NCI-H1092 treated with DMSO at 0.1 percent for 48 hours (cell line): ENCODE measurements at places on chromosomes 4 and X.

- DNase-seq = no peak
Observed at GRCh38 chr4:101328063-101328602, 19.2 kb downstream of the PPP3CA start.

GRCh38 chrX:136936183-136936549, 55.6 kb upstream of the RBMX start:
- DNase-seq = no peak

- no peak for DNase-seq
Observed at GRCh38 chr4:110852793-110853192, 229.9 kb upstream of the PITX2 start.

DNA sequence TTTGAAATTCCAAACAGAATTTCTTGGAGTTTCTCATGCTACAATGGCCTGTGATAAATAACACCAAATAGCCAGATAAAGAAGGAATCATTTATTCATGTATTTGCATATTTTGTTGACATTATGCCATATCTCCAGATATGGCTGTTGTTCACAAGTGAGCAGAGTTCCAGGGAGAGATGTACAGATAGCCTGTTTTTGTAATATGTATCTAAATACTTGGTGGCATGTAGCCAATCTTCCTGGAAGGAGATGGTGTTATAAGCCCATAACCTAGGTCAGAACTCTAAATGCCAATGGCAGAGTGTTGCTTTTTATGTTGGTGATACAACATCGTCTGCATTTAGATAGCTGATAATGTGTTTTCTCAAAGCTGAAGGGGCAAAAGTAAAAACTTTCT, 292.2 kb downstream of the FBXO8 start:
- no peak for DNase-seq

DNA sequence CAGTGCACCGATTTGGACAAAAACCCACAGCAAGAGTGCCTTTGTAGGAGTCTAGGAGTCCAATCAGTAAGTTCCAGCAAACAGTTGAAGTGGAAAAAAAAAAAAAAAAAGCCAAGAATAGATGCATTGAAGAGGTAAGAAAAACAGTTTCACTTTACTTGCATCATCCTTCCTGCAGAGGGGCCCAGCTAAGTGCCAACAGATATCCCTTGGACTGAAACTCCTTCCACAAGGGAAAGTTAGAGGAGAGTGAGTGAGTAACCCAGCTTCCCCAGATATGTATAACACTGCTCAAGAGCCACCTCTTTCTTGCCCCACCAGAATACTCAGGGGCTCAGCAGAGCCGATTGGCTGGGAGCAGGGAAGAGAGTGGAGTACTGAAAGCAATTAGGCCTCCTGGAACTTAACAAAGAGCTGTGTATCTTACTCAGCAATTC, 617.7 kb upstream of the SMIM31 start:
- no peak for DNase-seq

- DNase-seq = no peak
Observed at GRCh38 chrX:121854614-121854911, 807.2 kb downstream of the GLUD2 start.

DNA sequence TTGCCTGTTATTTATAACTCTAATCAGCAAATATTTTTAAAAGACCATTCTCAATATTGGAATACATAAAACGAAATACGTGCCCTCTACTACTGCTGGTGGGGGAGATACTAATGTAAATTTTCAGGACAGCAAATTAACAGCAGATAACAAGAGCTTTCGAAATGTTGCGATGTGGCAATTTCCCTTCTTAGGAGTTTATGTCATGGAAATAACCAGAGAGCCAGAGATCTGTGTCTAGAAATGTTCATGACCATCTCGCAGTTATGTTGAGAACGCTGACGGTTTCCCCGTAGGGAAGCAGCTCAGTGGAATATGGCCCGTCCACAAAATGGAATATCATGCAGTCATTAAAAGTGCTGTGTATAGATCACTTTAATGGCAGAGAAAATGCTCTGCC, 238.4 kb upstream of the PSAPL1 start:
- DNase-seq = no peak

DNA sequence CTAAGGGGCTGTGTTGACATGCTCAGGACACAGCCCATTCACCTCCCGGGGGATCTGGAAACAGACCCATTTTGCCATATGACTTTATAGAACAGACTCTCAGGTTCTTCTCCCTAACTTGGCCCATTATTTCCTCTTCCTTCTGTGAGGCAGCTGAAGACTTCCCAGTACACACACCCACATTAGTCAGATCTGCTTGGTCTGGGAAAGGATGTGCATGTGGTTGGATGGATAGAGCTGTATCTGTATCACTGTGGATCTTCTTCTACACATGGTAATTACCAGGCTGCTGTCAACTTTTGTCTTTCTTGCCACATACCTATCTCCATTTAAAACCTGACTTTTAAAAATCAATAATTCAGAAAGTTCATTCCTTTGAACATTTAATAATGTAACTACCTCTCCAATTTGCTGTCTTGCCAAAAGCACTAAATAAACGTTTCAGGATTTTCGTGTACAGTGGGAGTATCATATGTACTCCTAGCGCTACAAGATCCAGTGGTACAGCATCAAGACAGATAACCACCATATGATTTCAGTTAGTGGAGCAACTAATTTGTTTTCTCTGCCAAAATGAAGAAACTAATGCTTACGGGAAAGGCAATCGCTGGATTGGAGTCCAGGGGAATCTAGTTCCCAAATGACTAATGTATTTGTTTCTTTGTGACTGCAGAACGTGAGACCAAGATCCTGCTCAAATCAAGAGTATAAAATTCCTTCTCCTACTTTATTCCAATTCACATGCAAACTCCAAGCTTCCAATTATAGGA, 134.1 kb upstream of the MAP3K15 start:
- no peak for DNase-seq

GRCh38 chr4:118894034-118894433, 5.4 kb downstream of the SYNPO2 start:
- no peak for DNase-seq

DNA sequence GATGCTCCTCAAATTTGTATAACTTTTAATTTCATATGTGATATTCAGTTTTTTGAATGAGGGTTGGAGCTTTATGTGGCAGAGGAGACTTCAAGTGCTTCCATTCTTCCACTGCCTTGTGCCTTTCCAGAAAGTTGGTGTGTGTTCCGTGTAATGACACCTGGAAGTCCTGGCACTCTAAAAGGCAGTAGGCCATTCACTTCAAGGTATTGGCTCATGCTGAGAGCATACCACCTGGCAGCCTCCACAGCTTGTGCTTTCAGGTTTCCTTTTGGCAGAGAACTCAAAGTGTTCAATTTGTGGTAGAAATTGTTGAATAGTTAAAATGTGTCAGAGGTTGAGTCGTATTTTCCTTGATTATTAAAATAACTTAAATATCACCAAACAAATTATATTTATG, 49.6 kb downstream of the GRIA2 start:
- DNase-seq = no peak

GRCh38 chr4:106316773-106317409, 541 bp downstream of the AIMP1 start:
- peak; percentile 33 for DNase-seq

GRCh38 chr4:92047209-92047875, 256.4 kb upstream of the GRID2 start:
- no peak for DNase-seq

GRCh38 chr4:108385076-108385475, 216.3 kb upstream of the LEF1 start:
- no peak for DNase-seq

DNA sequence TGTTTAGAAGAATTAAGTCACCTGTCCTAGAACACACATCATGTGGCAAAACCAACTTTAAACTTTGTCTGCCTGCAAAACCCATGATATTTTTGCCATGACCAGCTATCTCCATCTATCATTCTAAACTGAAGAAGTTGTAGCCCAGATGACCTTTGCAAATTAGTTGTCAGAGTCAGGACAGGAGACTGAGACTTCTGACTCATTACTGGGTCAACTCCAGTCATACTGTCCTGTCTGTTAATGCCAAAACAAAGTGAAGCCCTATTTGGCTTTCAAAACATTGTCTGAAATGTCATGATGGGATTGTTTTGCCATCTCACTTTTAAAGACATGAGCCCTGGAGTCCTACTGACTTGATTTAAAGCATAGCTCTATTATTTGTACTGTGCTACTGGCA, 365.7 kb upstream of the CPEB2 start:
- DNase-seq = no peak

DNA sequence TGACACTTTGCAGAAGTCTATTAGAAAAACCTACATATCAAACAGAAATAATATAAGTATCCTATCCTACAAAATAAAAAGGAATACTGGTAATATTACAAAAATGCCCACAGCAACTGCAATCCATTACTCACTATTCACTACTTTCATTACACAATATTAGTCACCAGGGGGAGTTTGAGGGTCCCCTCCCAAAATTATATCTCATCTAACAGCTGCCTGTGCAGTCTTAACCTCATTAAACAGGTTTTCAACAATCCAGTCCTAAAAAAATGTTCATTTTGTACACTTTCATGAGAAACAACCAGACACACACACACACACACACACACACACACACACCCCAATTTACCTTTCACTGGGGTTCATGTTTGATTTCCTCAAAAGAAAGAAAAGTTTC, 2.9 kb downstream of the CLOCK start:
- peak; percentile 4 for DNase-seq

DNA sequence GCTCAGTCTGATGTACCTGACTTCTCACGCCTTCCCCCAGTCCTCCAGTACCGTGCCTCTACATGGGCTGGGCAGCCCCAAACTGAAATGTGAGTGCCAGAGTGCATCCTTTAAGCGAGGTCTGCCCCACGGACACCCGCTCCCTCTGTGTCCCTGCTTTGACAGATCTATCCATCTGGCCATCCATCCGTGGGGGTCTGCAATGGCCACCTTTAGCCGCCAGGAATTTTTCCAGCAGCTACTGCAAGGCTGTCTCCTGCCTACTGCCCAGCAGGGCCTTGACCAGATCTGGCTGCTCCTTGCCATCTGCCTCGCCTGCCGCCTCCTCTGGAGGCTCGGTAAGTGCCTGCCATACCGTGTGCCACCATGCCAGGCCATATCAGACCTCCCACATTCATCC, 827 bp downstream of the PORCN start:
- DNase-seq = no peak

GRCh38 chr4:128930051-128930450, 120.6 kb downstream of the JADE1 start:
- no peak for DNase-seq

DNA sequence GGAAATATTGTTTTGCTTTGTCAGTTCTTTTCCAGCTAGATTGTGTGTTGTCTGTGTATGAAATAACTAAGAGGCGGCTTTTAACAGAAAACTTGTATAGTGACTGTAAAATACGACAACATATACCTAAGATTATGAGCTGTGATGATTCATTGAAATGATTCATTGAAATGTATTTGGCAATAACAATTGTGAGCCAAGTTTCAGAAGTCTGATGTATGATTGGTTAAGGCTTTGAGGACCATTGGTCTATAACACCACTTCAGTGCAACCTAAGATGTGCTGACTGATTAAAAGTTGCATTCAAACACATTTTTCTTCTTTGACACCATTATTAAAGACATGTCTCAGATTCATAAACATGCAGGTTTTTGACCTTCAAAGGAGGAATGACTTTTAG, 76.6 kb downstream of the PTPN13 start:
- no peak for DNase-seq

GRCh38 chrX:66030505-66031317, 9.2 kb downstream of the VSIG4 start:
- DNase-seq = no peak

- no peak for DNase-seq
Observed at GRCh38 chrX:106954041-106954440, 33.8 kb downstream of the CLDN2 start.

DNA sequence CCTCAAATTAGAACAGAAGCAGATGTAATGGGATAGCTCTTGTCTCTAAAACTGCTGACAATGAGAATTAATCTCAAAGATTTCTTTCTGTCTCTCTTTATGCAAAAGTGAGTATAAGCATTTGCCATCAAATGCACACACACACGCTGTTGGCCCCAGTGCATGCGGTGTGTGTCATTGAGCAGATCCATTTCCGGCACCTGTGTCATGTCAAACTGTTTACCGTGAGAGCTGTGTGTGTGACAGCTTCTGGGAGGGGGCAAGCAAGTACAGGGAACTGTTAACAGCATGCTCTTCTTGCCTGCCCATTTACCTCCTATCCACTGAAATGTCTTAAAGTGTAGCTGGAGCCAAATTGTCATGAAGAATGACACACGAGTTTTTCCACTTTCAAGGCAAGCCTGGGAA, 297.9 kb upstream of the FAT4 start:
- DNase-seq = no peak
